ENCODE measurements at places on chromosomes 7 and 10.
A peak's percentile ranks its signal among the peaks of the same experiment; 100 is the strongest.

DNA sequence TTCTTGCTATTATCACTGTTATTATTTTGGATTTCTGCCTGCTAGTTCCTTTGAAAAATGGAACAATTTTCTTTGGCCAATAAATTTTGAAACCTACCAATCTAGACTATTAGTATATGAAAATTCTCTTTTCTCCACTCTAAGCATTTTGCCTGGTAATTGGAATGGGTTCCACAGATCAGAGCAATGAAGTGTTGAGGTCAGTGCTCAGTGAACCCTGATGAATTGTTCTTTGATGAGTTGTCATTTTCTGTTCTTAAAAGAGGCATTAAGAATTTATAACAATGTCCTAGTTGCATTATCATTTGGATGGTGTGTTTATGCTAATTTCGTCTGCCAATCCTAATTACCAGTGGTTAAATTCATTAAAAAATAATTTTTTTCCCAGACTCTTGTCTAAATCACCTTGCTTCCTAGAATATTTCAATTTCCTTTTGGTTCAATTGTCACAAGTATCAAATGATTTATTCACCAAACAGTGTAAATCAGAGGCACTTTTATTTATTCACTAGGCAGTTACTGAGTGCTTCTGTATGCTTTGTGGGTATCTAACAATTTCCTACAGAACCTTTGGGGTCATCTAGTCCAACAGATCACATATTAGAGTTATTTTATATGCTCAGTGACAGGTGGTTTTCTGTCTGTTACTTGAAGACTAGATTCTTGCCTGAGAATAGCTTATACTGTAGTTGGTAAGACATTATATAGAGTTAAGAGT, 239.0 kb downstream of the DNAJB9 start:
- DNase-seq = no peak

DNA sequence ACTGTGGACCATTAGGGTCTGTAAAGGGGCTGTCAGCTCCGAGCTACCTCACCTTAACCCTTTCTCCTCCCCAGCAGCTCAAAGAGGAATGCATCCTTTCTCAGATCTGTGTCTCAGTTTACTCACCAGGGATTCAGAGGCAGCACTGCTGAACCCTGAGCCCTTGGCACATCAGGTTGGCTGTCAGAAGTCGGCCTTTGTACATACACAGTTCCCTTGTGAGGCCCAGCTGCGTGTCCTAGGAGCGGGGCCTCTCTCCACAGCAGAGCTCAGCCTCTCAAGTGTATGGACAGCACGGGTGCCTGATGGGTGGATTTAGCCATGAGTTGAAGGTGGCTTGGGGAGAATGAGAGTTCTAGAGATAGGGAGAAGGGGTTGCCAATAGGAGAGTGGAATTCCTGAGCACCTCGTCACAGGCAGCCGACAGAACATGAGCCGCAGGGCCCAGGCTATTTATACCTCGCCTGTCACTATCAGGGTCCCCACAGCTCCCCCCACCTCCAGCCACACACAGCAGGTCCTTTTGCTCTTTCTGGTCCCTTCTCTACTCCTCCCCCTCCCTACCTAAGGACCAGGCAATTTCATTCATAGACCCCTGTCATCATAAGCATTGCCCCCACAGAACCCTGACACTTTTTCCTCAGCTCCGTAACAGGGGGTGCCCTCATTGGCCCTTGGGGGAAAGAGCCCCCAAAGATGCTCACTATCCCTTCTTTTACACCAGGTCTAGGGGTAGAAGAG, 2.1 kb upstream of the FLNC start:
- peak; percentile 87 for DNase-seq

GRCh38 chr7:136117539-136117938, 140.4 kb upstream of the MTPN start:
- DNase-seq = no peak

DNA sequence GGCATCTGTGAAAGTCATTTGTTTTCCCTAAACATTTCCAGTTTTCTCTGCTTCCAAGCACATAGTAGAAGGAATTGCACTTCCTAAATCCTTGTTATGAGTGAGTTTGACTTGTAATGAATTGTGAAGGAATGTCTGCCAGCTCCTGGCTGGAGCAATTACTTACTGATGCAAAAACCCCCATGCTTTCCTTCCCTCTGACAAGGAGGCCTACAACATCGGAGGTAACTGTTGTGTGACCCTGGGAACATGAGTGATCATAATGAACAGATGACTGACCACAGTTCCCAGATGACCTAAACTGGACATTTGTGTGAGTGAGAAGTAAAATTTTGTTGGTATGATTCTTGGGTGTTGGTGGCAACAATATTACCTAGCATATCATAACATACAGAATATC, 21.4 kb upstream of the CPVL start:
- no peak for DNase-seq

DNA sequence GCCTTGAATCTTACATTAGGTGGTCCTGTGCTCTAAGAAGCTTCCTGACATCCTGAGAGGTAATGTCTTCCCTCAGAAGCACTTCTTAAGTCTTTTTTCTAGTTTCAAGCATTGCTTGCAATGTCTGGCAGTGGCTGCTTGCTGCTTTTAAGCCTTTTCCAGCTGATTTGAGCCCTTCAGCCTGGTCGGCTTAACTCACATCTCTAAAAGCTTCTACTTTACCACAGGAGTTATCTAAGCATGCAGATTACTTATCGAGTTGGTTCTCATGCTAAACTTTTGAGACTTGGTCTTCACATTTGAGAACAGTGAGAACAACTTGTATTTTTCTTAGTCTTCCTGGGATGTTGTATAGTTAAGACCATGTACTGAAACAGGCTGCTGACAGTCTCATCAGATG, 3.9 kb downstream of the LRMDA start:
- DNase-seq = no peak

DNA sequence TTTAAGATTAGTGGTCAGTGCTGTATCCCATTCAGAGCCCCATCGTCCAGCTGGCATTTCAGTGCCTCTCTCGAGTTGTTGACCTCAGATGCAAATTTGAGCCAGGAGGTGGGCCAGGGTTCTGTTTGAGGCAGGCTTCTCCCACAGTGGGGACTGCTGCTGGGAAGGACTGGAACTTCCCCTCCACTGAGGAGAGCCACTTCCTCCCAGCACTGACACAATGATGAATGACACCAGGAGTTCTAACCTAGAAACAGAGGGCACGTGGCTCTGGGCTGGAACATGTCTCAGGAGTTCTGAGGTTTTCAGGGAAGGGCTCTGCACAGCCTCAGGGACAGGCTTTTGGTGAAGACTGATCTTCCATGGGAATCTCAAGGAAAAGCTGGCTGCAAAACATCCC, 18.3 kb upstream of the BTBD16 start:
- DNase-seq = no peak

DNA sequence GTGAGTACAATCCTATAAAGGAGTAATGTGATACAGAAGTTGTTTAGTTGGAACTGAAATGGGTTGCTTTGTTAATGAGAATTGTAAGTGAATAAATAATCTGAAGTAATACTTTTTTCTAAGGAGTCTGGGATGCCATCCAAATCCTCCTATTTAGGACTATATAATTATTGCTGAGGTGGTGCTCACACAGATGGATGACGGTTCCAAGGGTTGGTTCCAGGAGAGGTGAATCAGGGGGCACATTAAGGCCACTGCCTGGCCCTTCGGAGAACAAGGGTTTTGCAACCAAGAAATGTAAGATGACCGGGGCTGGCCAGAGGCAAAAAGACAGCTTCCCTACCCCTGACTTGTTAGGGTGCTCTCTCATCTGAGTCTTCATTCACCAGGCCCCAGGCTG, 352.7 kb downstream of the PHTF2 start:
- DNase-seq = peak; percentile 94

DNA sequence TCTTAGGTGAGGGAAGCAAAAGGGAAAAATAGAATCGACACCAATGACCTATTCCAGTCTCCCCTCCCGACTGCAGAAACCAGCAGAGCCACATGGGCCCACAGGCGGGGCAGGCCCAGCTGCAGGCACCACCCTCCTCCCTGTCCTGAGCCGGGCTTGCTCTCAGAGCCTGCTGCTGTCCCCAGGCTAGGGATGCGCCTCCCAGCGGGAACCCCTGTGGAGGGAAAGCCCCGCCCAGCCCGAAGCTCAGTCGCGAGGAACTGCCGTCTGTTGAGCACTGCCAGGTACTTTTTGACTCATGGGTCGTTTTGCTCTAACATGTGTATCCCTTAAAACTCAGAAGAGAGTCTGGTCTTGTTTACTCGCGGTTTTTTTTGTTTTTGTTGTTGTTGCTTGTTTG, 124.5 kb upstream of the RET start:
- peak; percentile 26 for DNase-seq

- no peak for DNase-seq
Observed at GRCh38 chr10:33386926-33387325, 52.5 kb upstream of the NRP1 start.

DNA sequence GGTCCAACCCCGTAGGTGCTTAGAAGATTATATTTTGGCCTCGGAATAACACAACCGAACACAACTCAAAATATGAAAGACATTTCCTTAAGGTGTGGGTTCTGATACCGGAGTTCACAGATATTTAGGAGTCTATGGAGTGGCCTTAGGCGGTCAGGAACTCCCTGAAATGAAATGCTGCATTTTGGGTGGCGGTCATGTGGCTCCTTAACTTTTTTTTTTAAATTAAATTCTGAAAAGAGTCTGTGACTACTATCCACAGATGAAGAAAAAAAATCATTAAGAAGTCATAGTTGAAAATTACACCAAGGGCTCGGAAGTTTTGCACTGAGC, 290.9 kb upstream of the NFE2L3 start:
- DNase-seq = no peak

DNA sequence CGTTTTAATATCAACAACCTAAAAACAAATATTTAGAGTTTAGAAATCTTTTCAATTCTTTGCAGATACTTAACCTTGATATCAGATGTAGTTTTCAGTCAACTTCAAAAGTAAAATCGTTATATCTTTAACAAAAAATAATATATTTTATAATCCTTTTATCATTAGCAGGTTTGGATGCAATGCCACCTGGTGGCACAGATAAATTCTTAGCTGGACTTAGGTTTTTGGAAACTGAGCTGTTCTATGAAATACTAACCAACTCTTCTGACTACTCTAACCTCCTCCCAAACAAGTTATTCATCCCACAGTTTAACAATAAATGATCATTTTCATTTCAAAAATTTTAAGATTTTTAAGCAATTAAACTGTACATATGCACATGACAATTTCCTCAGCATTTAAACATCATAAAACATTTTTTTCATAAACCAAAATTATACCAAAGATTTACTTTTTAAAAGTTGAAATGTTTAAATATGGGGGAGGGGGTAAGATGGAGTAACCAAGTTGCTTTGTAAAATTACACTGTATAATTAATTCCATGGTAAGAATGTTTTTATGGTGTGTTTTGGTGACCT, 56.9 kb downstream of the HIBADH start:
- peak; percentile 75 for DNase-seq

DNA sequence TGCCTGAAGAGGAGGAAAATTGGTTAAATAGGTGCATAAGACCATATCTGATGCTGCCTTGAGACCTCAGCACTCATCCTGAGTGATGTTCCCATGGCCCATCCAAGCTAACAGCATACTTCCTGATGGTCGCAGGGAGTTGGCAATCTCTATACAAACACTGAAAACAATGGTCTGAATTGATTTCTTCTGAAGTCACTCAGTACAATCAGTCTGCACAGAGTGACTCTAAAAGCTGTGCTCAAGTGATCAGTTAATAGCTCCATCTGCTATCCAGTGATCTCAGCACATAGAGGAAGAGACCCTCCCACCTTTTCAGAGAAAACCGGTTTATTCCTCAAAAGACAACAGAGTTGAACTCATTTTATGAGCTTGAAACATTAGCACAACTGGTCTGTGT, 3.9 kb downstream of the PPP1R17 start:
- DNase-seq = no peak
